ENCODE measurements at places on chromosomes 13 and 19.

DNA sequence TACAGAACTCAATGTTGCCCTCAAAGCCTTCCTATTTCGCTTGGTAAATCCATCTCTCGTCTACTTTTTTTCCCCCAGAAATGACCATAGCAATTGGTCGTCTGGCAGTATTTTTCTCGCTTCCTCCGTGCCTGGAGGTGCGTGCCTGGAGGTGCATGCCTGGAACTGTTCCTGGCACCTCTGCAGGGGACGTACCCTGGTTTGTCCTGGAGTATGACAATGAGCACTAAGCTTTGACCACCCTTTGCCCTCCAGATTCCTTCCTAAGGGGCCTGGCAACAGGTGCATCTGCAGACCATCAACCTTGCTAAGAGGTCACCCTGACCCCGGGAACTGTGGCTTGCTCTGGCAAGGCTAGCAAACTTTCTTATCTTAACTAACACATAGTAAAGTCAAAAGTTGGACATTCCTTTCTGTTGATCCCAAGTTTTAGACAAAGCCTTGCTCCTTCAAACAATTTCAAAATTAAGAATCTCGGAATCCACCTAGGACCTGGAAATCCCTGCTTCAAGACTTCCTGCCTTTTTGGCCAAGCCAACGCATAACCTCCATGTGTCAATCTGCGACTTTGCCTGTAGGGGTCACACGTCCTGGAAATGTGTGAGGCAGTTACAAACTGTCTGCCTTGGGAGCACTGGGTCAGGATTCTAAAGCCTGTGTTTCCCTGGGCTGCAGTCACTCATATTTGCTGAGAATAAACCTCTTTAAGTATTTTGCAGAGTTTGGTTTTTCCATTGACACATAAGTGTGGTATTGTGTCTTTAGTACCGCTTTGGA is 28.8 kb upstream of the TUBGCP3 start:
- DNase-seq: no peak

DNA sequence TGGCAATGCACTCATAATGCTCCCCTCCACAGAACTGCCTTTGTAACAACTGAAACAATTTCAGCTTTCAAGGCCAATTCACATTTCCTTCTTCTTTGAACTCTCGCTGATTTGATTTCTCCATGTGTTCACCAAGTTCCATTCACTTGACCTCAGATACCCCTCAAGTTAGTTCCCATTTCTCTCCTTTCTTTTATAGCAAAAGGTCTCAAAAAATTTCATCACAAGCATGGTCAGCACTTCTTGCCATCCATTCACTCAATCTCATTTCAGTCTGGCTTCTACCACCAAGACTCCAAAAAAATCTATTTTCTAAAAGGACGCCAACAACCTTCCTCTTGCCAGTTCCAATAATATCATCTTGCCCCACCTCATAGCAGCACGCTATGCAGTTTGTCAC is 135.7 kb downstream of the DIAPH3 start:
- no peak for DNase-seq

GRCh38 chr13:45747071-45747470 is 45.0 kb downstream of the CBY2 start:
- DNase-seq: no peak

DNA sequence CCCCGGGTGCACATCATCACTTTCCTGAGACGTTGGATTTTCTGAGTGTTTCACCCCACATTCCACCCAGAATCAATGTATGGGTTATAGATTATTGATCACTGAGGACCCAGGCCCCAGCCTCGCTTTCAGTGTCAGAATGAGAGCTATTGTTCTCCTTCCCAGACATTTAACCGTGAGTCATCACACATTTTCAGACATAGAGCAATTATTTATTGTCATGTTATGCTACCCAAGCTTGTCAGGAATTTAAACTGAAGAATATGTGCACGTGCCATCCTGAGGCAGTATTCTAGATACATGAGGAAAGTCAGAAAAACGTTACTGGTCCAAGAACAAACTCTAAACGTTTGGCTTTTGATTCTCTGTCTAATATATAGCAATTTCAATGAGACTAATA is 276.6 kb upstream of the ZNF507 start:
- no peak for DNase-seq

DNA sequence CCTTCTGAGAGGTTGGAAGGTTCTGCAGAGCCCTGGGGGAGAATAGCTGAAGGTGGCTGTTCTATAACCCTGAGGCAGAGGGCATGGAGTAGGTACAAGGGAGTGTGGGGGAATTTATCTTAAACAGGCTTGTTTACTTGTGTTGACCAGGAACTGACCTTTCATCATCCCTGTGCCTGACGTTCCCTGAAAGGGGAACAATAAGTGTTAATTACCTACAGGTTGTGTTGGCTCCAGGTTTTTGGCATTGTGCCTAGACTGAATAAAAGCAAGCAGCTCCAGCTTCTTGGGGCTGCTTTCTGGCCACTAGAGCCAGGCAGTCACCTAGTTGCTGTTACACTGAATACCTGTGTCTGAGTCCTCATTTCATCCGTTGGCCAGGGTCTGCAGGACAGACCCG is 60.0 kb downstream of the ZNF627 start:
- DNase-seq: no peak

GRCh38 chr13:93086329-93086728 is 140.3 kb upstream of the GPC6 start:
- no peak for DNase-seq

GRCh38 chr19:11173516-11174155 is 18.1 kb upstream of the SPC24 start:
- DNase-seq: no peak

Data from omental fat pad (tissue), 4 donors.